Ecto neural progenitor cell (in vitro differentiated cells): ENCODE measurements at places on chromosomes 6 and 20.

GRCh38 chr20:35502352-35502751 is 27.1 kb downstream of the C20orf173 start:
- no peak for DNase-seq

GRCh38 chr6:52707963-52708680 is 37.2 kb downstream of the TMEM14A start:
- no peak for DNase-seq

DNA sequence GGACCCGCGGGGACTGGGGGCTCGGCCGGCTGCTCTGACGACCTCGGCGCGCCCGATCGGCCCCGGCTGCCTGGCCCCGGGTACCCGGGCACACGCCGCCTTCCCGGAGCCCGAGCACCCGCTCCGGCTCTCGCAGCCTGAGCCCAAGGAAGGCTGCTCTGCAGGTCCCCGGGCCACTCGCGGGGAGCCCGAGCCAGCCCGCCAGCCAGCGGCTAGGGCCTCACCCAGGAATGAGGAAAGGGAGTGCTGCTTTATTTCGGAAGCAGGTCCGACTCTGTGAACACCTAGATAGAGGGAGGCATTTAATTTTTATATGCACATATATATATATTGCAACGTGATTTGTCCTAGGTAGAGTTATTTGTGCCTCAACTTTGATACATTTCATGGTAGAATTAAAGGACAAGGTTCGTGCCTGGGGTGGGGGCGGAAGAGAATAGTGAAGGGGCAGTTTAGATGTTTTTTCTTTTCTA is 15.5 kb downstream of the FOXA2 start:
- no peak for DNase-seq

DNA sequence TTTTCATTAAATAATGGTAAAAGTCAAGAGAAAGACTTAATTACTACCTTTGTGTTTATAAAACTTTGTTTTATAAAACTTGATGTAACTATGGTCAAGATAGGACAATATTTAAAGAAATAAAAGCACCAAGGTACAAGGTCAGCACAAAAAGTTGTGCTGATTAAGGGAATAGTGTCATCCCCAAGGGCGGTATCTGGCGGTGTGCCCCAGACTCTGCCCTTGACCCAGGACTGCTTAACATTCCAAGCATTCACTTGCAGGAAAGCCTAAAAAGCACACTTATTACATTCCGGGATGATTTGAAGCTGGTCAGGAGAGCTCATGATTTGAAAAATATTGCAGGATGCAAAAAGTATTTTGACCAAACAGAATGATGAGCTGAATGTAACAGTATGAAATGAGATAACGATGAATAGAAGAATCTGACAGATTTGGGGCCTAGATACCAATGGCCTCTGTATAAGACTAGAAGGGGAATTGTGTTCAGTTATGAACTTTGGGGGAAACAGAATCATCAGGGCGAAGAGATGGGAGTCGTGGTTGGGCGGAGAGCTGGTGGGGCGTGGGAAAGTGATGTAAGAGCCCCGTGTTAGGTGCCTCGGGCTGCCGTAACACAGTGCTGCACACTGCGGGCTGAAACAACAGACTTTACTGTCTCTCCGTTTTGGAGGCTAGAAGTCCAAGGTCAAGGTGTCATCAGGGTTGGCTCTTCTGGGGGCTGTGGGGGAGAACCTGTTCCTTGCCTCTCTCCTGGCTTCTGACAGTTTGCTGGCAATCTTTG is 77.2 kb downstream of the CDC5L start:
- no peak for DNase-seq

- DNase-seq, result no peak
These were observed 56.1 kb upstream of the FOXC1 start for GRCh38 chr6:1553562-1554083.

- no peak for DNase-seq
These were observed 3.0 kb upstream of the ZBTB22 start for GRCh38 chr6:33320315-33321181.

- no peak for DNase-seq
These were observed 186.1 kb upstream of the SCGN start for GRCh38 chr6:25465941-25466340.

GRCh38 chr6:87291883-87292282 is 30.5 kb upstream of the SMIM8 start:
- DNase-seq, result no peak

GRCh38 chr6:101706576-101706975 is 313.1 kb downstream of the GRIK2 start:
- DNase-seq, result no peak

- DNase-seq, result no peak
These were observed 44.6 kb downstream of the TOX2 start for GRCh38 chr20:43959079-43959919.

- DNase-seq, result no peak
These were observed 20.0 kb downstream of the KHDRBS2 start for GRCh38 chr6:62265906-62266525.

GRCh38 chr6:73394577-73395354 is at the start of gene DDX43:
Gene DDX43, plus strand, starts transcription at chr6:73394828. Its CDS starts 78 bp downstream, at chr6:73394906.
- DNase-seq, result no peak

DNA sequence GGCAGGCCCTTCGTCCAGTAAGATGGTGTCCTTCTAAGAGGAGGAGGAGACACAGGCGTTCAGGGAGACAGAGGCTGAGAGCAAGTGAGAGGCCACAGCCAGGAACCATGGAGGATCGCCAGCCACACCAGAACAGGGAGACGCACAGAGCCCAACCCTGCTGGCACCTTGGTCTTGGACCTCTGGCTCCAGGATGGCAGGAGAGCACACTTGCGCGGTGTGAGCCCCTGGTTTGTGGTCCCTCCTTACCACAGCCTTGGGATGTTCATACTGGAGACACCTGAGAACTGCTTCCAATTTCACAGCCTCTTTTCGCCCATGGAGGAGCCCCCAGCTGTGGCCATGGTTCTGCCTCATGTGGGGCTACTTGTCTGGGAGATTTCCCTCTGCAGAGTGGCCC is 222.4 kb downstream of the DLL1 start:
- no peak for DNase-seq

- no peak for DNase-seq
These were observed 37.0 kb downstream of the VSTM2L start for GRCh38 chr20:37939701-37940560.

GRCh38 chr6:111950661-111951496 is 77.6 kb upstream of the FYN start:
- DNase-seq, result no peak

DNA sequence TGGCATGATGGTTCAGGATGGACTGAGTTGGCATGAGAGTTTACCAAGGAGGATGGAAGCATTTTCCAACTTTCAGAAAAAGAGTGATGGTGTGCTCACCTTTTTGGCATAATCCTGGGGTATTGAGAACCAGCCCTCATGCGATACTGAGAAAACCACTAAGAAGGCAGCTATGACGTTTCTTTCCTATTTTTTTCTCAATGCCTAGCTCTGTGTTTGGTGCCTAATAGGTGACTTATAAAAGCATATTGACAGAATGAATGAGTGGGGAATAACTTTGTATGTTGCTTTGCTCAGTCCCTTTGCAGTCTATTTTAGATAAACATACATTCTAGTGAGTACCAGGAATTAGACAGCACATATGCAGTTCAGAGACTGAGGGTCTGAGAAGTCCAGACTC is 816.3 kb downstream of the DHX35 start:
- DNase-seq, result no peak

DNA sequence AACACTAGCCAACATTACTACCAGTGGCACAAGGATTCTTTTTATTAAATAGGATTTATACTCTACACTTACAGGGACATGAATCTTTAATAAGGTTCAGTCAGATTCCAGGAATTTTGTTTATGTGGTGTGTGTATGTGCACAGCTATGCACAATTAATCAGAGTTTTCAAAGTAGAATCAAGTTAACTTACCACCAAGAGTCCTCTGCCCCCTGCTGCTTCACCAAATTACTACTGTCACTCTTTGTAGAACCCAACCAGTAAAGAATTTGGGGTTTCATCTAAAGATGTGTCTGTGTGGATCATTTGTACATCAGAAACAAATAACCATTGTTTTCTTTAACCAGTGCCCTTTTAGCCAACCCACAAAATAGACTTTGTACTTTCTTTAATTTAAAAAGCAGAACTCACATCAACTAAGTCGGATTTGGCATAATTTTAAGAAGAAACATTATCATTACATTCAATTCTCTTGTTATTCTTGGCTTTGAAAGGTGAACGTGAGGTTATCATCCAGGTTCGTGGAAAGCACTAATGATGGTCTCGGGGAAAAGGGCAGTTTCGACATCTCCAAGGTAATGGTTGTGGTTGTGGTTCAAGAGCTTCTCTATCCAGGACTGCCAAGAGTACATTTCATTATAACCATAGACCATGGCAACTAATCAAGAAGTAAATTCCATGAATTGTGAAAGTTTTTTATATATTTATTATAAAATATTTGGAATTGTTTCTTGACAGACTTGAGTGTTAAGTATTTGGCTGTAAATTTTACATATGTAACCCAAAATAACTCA is 514.3 kb upstream of the ID4 start:
- DNase-seq, result no peak

GRCh38 chr6:155530219-155530834 is 74.7 kb upstream of the NOX3 start:
- no peak for DNase-seq

DNA sequence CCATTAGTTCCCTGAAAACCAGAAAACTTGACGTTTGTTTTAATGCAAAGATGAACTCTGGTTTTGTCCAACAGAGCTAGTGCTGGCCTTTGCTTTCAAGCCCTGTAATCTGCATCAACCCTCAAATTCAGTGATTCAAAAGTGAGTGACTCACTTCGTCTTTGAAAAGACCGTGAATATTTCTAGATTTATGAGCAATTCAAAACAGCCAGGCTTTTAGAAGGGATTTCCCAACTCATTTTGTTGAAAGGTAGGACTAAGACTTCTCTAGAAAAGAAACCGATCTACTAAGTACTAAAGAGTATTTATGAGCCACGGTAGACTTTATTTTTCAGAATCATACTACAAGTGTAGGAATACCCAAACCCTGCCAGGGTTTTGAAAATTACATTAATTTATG is 121.5 kb downstream of the UST start:
- no peak for DNase-seq

DNA sequence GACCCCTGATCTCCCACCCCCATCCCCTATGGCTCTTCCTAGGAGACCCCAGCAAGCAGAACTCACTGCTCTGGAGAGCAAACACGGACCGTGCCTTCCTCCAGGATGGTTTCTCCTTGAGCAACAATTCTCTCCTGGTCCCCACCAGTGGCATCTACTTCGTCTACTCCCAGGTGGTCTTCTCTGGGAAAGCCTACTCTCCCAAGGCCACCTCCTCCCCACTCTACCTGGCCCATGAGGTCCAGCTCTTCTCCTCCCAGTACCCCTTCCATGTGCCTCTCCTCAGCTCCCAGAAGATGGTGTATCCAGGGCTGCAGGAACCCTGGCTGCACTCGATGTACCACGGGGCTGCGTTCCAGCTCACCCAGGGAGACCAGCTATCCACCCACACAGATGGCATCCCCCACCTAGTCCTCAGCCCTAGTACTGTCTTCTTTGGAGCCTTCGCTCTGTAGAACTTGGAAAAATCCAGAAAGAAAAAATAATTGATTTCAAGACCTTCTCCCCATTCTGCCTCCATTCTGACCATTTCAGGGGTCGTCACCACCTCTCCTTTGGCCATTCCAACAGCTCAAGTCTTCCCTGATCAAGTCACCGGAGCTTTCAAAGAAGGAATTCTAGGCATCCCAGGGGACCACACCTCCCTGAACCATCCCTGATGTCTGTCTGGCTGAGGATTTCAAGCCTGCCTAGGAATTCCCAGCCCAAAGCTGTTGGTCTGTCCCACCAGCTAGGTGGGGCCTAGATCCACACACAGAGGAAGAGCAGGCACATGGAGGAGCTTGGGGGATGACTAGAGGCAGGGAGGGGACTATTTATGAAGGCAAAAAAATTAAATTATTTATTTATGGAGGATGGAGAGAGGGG is 1.4 kb downstream of the LTA start:
- no peak for DNase-seq

DNA sequence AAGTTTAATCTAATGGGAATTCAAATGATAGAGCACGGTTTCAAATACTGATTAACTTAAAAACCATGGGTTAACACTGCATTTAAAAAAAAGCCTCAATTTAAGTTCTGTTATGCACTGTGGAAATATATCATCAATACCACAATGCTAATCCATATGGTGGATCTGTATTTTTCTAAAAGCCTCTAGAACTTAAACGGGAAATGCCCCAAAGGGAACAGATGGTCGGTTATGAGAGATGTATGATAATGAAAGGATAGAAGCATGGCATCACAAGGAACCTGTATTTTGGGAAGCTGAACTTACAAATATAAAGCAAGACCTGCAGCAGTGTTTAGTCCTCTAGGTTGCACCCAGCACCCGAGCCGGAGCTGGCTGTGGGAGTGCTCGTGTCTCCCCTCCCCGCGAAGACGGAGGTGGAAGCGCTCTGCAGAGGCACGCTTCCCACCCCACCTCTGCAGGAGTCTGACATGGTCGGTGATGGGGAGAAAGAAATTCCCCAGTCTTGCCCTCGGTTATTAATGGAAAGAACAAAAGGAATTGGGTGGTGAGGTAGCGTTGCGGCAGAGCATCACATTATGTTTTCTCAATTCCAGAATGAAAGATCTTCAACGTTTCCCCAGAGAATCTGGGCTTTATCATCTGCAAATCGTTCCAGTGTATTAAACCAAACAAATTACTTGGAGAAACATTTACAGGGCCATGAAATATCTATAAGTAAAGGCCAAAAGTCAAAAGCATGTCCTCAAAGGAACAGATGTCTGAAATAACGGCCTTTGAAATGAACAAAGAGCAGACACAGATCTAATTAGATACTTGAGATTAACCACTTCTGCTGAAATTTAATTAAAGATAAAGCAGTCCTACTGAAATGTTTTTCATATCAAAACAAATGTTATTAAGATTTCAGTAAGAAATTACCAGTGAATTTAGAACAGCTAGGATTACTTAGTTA is 103.1 kb upstream of the POPDC3 start:
- DNase-seq, result no peak

GRCh38 chr6:340991-341827 is 48.9 kb downstream of the DUSP22 start:
- DNase-seq, result no peak

DNA sequence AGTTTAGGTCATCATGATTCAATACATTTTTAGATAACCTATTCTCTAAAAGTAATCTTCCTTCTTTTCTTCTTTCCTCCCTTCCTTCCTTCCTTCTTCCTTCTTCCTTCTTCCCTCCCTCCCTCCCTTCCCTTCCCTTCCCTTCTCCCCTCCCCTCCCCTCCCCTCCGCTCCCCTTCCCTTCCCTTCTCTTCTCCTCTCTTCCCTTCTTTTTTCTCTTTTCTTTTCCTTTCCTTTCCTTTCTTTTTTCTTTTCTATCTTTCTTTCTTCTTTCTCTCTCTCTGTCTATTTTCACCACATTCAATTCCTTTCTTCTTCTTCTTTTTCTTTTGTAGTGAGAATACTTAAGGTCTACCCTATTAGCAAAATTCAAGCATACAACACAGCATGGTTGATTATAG is 17.3 kb upstream of the RHAG start:
- DNase-seq, result no peak

- DNase-seq, result no peak
These were observed 53.9 kb upstream of the SCML4 start for GRCh38 chr6:107877968-107878367.

- DNase-seq, result no peak
These were observed 63.3 kb downstream of the TSPYL4 start for GRCh38 chr6:116190550-116190949.

- no peak for DNase-seq
These were observed 16.5 kb upstream of the NTSR1 start for GRCh38 chr20:62692176-62692575.
